ENCODE measurements at places on chromosomes 16 and 17. TPM values are rescaled to one million over a fixed set of nuclear protein-coding genes. Genes with fewer than 3 reads are reported as not detected.

Gene NPTX1
- 235 TPM for polyA plus RNA-seq

Gene DLG4
- polyA plus RNA-seq = 1.7 TPM

Gene DNAAF8
- polyA plus RNA-seq = not detected

Gene EPN3
- polyA plus RNA-seq = not detected

Gene SPATA22
- polyA plus RNA-seq = not detected

Gene HMOX2
- 149 TPM for polyA plus RNA-seq

Gene MYH8
- not detected for polyA plus RNA-seq

Gene CDK12
- polyA plus RNA-seq = 4.6 TPM

Gene MPDU1
- polyA plus RNA-seq = 26.1 TPM

All from Purkinje cell (primary cell).